Activated CD4-positive, alpha-beta T cell treated with anti-CD3 and anti-CD28 coated beads, Interleukin-2, amount 10 ng/mL, durations not matched to agents 24 days and 14 days (primary cell): ENCODE measurements at places on chromosomes 13 and 19.
A peak's percentile ranks its signal among the peaks of the same experiment; 100 is the strongest.

DNA sequence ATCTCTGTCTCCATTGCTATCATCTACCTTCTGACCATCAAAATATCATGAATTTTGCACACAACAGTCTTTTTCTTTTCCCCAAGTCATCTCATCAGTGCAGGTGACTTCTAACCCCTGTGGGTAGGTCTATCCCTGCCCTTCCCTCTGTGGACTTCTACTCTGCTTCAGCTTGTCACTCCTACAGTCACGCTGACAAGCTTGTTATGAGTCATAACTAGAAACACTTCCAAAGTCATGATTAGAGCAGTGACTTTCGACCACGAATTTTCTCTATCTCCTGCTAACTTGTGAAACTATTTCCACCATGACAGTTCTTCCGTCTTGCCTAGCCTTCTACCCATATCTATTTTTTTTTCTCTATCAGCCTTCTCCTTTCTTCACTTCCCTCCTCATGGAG lies 343.7 kb upstream of the ARGLU1 start:
- no peaks in the 10 kb centered on the region for H3K4me1 ChIP-seq
- peaks cover 8% of the 10 kb centered on the region for H3K27me3 ChIP-seq
- H3K36me3 ChIP-seq, result no peaks in the 10 kb centered on the region
- DNase-seq, result no peak
- no peak overlapping the region for H3K27ac ChIP-seq

GRCh38 chr19:48637948-48638830 lies 1.0 kb upstream of the DBP start:
- H3K4me3 ChIP-seq, result peak overlapping the region; percentile 86
- H3K27ac ChIP-seq, result peak overlapping the region; percentile 99
- peaks cover 35% of the 10 kb centered on the region for H3K4me1 ChIP-seq
- H3K36me3 ChIP-seq, result peaks cover 2% of the 10 kb centered on the region
- peaks cover 2% of the 10 kb centered on the region for H3K27me3 ChIP-seq
- peak; percentile 94 for DNase-seq

- peaks cover 21% of the 10 kb centered on the region for H3K4me1 ChIP-seq
- H3K27ac ChIP-seq, result peak overlapping the region; percentile 97
- H3K36me3 ChIP-seq, result peaks cover 16% of the 10 kb centered on the region
- H3K27me3 ChIP-seq, result no peaks in the 10 kb centered on the region
- DNase-seq, result peak; percentile 83
- H3K4me3 ChIP-seq, result peak overlapping the region; percentile 98
Observed at GRCh38 chr19:37594982-37595382, 306 bp downstream of the ZNF540 start.

- H3K36me3 ChIP-seq, result no peaks in the 10 kb centered on the region
- H3K27me3 ChIP-seq, result no peaks in the 10 kb centered on the region
- H3K27ac ChIP-seq, result no peak overlapping the region
- H3K4me3 ChIP-seq, result no peak overlapping the region
Observed at GRCh38 chr13:80510686-80511085, 169.8 kb upstream of the SPRY2 start.

DNA sequence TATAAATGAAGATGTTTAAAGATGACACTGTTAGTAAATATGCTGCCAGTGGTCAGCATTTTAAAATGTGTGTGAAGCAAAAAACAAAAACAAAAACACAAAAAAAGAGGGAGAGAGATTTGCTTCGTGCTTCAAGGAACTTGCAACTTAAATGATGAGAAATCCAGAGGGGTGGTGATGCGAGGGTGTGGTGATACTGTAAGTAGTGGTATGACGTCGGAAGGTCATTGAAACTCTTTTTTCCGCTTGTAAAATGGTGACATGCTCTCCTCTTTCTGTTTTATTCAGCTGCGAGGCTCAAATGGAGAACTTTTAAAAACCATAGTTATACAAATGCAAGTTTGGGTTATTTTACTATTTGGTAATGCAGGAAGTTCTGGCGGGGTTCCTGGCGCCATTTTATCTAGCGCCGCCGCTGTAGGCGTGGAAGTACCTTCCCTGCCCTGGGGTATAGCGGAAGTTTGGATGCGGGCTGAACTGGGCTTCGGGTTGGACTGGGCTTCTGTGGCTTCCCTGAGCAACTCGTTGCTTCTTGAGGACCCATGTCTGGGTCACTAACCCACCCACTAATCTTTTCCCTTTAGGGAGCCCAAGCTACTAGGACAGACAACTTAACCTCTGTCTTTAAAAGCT lies 34.8 kb downstream of the DGKH start:
- no peaks in the 10 kb centered on the region for H3K27me3 ChIP-seq
- H3K27ac ChIP-seq, result no peak overlapping the region
- peaks cover 22% of the 10 kb centered on the region for H3K36me3 ChIP-seq
- DNase-seq, result no peak
- H3K4me3 ChIP-seq, result no peak overlapping the region
